ENCODE measurements at places on chromosomes 6 and 20. TPM values are rescaled to one million over a fixed set of nuclear protein-coding genes. Genes with fewer than 3 reads are reported as not detected.

DNA sequence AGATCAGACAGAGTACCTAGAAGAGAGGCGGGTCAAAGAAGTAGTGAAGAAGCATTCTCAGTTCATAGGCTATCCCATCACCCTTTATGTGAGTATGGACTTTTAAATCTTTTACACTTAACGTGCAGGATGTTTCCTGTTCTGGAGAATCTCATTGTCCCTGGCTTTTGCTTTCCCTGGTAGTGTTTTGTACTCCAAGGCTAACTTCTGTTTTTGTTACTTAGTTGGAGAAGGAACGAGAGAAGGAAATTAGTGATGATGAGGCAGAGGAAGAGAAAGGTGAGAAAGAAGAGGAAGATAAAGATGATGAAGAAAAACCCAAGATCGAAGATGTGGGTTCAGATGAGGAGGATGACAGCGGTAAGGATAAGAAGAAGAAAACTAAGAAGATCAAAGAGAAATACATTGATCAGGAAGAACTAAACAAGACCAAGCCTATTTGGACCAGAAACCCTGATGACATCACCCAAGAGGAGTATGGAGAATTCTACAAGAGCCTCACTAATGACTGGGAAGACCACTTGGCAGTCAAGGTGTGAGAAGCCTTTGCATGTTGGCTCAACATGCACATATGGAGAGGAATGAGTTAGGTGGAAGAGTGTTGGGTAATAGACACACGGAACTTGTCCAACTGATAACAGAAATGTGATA lies 3.3 kb downstream of the HSP90AB1 start:
- no peak for DNase-seq

- DNase-seq: no peak
Measured at GRCh38 chr20:21436205-21436604, 38.9 kb upstream of the NKX2-4 start.

DNA sequence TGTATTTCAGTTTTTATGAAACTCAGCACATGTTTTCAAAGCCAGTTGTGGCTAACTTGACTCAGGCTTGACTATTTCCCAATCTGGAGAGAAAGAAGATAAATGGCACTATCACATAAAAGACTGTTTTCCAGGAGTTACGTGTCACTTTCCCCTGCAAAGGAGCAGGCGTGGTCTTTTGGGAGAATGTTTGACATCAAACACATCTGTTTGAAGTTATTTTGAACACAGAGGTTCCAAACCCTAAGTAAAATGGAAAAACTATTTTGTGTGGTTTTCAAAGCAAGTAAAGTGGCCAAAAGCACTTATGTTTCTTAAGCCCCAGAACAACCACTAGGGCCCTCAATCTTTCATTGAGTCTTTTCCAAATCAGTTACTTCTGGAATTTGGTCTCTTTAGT lies 89.7 kb downstream of the FOXF2 start:
- no peak for DNase-seq

DNA sequence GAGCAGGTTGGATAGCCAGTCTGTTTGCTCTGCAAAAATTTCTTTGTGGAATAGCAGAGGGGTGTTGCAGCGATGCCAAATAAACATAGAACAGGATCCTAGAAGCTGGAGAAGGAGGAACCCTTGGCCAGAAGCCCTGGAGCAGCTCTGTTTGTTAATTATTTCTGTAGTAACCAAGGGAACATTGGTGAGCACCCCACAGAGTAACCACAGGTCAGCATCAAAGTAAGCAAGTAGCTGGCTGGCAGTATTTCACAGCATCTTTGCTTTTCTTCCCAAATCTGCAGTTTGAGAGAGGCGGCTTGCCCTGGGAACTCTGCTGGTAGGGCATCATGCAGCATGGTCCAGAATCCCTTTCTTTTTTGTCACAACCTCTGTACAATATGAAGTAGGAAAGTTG lies 12.7 kb upstream of the APMAP start:
- no peak for DNase-seq

DNA sequence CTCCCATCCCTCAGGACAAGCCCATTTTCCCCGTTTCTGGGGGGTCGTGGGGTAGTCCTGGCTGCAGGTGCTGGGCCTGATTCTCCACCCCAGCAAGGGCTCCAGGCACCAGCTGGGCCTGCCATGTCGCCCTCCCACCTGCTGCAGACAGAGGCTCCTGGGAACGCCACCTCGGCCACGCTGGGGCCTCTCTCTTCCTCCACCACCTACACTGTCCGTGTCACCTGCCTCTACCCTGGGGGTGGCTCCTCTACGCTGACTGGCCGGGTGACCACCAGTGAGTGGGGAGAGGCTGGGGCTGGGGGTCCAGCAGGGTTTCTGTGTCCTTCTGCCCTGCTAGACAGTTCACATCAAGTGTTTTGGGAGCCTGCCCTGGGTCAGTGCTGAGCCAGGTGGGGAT lies 19.3 kb downstream of the COL20A1 start:
- no peak for DNase-seq

DNA sequence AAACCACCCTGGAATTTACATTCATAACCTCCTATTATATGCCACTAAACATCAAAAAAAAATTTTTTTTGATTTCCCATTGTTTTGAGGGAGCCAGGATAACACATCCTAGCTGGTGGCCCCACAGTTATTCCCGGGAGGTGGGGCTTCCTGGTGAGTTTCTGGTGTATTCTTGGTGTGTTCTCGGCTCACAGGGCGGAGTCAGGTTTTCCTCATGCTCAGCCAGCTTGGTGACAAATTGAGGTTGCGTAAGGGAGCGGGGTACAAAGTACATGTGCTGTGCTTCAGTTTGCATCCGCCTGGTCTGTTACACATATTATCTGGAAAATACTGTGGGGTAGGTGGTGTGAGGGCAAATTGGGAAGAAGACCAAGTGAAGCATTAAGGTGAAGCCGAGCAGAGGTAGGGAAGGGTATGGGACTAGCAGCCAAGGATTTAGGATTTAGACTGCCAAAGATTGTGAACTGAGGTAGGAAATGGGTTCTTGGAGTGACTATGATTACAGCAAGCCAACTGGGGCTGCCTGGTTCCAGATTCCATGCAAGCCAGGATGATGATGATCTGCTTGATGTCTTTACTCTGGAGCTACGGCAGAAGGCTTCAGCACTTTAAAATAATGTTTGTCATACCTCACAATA lies 46.2 kb upstream of the EEF1A1 start:
- no peak for DNase-seq

- DNase-seq: no peak
Measured at GRCh38 chr20:1327827-1328679, 886 bp downstream of the SDCBP2 start.

DNA sequence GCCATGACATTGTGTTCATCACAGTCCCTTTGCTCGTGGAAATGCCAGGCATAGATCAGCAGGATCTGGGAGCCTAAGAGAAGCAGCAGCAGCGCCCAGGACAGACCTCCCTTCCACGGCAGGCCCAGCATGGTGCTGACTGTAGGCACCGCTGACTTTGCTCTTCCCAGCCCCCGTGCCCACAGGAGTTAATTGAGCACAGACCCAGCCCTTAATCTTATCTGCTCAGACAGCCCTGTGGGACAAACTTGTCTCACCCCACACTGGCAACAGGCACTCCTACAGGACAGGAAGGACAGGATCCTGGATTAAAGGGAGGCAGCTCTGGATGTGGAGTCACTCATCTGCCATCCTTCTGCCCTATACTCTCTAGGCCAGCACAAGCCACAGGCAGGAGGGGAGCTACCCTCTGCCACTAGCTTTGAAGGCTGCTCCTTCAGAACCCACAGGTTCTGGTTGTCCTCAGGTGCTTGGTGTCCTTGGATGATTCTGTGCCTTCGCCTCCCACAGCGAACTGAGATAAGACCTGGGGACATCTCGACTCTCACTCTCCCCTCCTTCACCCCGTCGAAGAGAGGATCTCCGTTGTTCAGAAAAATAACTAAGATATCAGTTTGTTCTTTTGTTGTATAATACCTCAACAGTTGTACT lies at the start of gene CST9L:
TSS of gene CST9L (minus strand) at position 165 of the 651 bp plus-strand sequence. CDS start at position 131, 34 bp downstream.
- no peak for DNase-seq

DNA sequence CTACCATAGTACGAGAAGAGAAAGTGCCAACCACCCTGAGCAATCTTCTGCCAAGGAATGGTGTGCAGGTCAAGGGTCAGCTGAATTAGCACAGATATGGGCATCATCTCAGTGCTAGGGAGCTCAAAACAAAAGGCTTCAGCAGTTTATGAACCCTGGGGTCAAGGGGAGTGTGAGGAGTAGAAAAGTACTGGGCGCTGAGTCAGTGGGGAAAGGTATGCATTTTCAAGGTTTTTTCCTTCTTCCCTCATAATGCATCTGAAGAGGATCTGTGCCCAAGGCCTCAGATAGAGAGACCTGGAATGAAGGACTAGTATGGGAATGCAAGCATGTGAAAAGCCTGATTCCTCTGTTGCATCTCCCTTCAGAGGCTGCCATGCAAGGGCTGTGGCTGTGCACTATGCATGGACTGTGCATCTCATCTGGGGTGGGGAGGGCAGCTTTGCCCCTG lies 81.7 kb downstream of the PERP start:
- DNase-seq: no peak

DNA sequence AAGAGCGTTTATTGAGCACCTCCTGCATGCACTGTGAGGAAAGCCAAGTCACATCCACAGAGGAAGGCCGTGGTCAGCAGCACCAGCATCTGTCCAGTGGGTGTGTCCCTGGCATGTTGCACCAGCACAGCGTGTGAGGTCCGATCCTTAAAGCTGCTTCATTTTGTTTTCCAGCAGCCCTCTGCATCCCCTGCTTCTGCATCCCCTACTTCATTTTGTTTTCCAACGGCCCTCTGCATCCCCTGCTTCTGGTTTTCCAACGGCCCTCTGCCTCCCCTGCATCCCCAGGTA lies 147.8 kb downstream of the SYCP2 start:
- DNase-seq: no peak

GRCh38 chr20:59242714-59243626 lies 57.4 kb upstream of the EDN3 start:
- DNase-seq: peak; percentile 46

DNA sequence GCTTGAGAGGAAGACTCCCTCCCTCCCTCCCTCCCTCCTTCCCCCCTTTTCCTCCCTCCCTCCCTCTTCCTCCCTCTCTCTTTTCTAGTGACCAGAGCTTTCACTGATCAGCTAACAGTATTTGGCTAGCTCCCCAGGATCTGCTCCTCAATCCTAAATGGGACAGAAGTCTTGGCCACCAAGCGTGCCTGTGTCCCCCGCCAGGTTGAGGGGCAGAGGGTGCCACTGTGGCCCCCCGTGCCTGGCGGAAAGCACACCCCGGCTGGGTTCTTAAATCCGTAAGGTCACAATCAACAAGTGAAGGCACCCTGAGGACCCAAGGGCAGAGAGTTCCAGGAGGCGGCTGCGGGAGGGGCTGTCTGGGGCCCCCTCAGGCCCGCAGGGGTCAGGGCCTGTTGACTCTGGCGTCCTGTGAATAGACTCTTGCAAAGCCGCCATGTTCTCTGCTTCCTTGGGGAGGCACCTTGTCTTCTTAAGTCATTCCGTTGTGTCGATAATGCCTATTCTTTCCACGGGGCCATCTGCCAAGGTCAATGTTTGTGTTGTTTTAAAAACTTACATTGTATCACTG lies 38.9 kb upstream of the STX16 start:
- no peak for DNase-seq

DNA sequence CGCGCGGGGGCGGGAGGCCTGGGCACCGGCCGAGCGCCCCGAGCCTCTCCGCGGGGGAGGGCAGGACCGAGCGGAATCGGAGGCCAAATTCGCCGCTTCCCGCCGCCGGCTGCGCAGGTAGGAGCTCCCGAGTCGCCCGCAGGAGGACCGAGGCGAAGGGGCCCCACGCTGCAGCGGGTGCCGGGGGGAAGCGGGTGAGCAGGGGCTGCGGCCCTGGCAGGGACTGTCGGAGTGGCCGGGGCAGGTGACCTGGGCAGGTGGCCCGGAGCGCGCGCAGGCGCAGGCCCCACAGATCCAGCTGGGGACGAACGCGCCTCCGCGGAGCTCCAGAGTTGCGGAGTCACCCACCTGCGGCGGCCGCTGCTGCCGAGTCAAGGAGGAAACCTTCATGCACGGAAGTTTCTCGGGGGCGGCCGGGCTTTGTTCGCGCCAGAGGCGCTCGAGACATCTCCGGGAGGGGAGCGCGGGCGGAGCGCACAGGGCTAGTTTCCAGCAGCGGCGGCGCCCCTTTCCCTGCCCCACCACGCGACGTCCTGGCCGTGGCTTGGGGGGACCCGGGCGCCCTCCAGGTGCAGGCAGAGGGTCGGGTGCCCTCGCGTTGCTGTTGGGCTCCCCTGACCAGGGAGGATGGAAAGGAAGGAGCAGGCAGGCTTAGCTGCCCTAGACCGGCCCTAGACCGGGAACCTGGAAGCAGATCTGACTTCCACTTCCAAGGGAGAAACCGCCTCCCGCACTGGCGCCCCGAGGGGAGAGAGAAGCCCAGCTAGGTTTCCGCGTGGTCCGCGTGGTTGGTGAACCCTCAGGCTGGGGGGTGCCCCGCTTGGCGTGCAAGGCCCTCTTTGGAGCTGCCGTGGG lies 590 bp downstream of the SLCO4A1 start:
- peak; percentile 70 for DNase-seq

GRCh38 chr6:84733889-84734288 lies 30.5 kb downstream of the TBX18 start:
- DNase-seq: no peak

GRCh38 chr6:31161216-31162126 lies 3.1 kb downstream of the TCF19 start:
- DNase-seq: no peak

DNA sequence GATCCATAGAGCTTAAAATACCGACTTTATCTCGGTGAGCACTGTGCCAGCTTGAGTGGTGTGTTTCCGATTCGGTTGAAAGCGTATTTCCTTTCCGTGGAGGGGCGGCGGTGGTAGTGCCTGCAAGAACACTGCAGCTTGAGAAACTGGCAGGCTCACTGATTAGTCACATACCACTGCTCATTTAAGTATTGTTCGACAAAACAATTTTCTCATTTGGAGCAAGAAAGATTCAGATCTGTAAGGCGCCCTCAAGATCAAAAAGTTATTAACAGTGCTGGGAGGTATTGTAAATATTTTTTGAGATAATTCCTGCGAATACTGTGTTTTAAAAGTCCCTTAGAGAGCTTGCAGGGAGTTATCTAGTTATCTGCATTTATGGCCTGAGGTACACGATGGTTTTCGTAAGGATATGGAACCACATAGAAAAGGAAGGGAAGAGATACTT lies 1.3 kb downstream of the MAPK14 start:
- peak; percentile 85 for DNase-seq

The STMND1 gene
- total RNA-seq: not detected

The FLRT3 gene
- not detected for total RNA-seq

The PIGT gene
- total RNA-seq: 60.4 TPM

Measured in activated T-cell treated with anti-CD3 and anti-CD28 coated beads, Interleukin-2, amount 50 U/mL, for 72 hours (primary cell).